T-cell (primary cell): ENCODE measurements at places on chromosomes 6 and 20. TPM values are rescaled to one million over a fixed set of nuclear protein-coding genes. Genes with fewer than 3 reads are reported as not detected.
A peak's percentile ranks its signal among the peaks of the same experiment; 100 is the strongest.

DNA sequence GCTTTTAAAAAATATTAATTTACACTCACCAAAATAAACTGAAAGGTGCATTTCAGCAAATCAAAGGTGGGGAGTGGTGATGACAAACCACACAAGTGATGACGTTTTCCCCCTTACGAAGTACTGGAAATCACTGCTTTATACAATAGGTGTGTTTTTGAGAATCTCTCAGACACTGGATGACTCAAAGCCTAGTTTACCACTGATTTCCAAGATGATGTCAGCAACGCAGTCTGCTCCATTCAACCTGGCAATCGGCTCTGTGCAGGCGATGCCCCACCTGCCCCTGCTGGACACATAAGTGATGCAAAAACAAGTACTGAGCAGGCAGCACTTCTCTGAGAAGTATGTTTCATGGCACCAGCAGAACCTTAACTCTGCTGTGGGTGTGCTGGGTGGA lies 114.4 kb downstream of the SOD2 start:
- H3K4me3 ChIP-seq = no peak overlapping the region
- H3K27ac ChIP-seq = no peak overlapping the region
- no peak for DNase-seq
- no peaks in the 10 kb centered on the region for H3K4me1 ChIP-seq
- no peaks in the 10 kb centered on the region for H3K36me3 ChIP-seq

The SNAI1 gene
- 1.3 TPM for total RNA-seq

GRCh38 chr6:38612143-38612965 lies 27.4 kb downstream of the BTBD9 start:
- H3K4me3 ChIP-seq = no peak overlapping the region
- H3K36me3 ChIP-seq = no peaks in the 10 kb centered on the region
- no peak for DNase-seq
- no peaks in the 10 kb centered on the region for H3K4me1 ChIP-seq
- H3K27ac ChIP-seq = no peak overlapping the region
- no peaks in the 10 kb centered on the region for H3K27me3 ChIP-seq

The KCNS1 gene
- not detected for total RNA-seq

DNA sequence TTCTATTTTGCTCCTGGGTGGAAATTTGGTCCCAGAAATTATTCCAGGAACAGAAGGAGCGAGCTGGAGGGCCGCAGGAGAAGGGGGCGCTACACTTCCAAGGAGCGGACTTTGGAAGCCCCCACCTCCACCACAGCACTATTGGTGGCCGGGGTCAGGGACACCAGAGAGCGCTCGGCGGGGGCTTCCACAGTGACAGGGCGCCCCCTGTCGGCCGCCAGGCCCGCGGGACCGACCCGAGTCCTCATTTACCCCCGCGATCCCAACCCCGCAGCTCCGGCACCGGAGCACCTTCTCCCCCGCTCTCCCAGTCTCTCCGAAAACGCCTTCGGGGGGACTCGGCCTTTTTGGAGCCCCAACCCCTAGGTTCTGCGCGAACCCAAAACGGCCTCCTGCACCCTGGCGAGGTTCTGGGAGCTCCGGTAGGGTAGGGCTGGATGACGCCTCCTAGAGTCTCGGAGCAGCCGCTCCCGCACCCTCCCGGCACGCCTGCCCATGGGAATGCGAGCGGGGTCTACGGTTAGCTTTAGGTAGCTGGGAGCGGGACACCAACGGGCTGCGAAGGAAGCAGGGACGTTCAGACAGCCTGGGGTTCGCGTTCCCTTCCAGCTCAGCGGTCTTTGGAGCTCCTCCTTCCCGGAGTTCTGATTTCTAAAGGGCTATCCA lies 2.4 kb upstream of the FOXA2 start:
- H3K4me1 ChIP-seq = no peaks in the 10 kb centered on the region
- no peak overlapping the region for H3K27ac ChIP-seq
- no peaks in the 10 kb centered on the region for H3K36me3 ChIP-seq
- peaks cover 24% of the 10 kb centered on the region for H3K27me3 ChIP-seq
- DNase-seq = no peak

- no peaks in the 10 kb centered on the region for H3K27me3 ChIP-seq
- no peak overlapping the region for H3K4me3 ChIP-seq
- DNase-seq = no peak
- no peak overlapping the region for H3K27ac ChIP-seq
- H3K4me1 ChIP-seq = peaks cover 61% of the 10 kb centered on the region
These were observed 23.6 kb downstream of the RREB1 start for GRCh38 chr6:7131390-7131789.

GRCh38 chr6:39280247-39280731 lies 33.9 kb downstream of the KCNK17 start:
- H3K36me3 ChIP-seq = no peaks in the 10 kb centered on the region
- H3K4me3 ChIP-seq = no peak overlapping the region
- no peaks in the 10 kb centered on the region for H3K4me1 ChIP-seq
- peaks cover 2% of the 10 kb centered on the region for H3K27me3 ChIP-seq
- H3K27ac ChIP-seq = no peak overlapping the region

DNA sequence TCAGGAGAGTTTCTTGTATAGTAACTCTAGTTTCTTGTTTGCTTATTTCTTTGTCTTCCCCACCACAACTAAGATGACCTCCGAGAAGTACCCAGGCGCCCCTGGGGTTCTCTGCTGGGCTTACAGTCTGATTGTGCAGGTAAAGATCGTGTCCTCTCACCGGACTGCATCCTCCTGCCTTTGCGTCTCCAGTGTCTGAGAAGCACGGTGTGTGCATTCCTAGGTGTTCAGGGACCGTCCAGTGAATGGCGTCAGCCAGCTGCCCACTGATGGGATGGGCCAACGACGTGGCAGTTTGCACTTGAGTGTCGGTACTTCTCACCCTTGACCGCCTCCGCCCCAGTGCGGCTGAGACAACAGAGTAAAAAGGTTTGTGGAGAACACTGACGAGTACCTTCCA lies 56.0 kb upstream of the NFATC2 start:
- no peak overlapping the region for H3K27ac ChIP-seq
- H3K36me3 ChIP-seq = no peaks in the 10 kb centered on the region
- H3K27me3 ChIP-seq = no peaks in the 10 kb centered on the region
- no peak overlapping the region for H3K4me3 ChIP-seq

The TRIM26 gene
- 57.2 TPM for total RNA-seq

The SLPI gene
- total RNA-seq = 1.7 TPM

GRCh38 chr6:35485402-35485877 lies 11.4 kb downstream of the TEAD3 start:
- H3K27me3 ChIP-seq = peaks cover 3% of the 10 kb centered on the region
- no peaks in the 10 kb centered on the region for H3K36me3 ChIP-seq
- no peaks in the 10 kb centered on the region for H3K4me1 ChIP-seq
- H3K4me3 ChIP-seq = no peak overlapping the region
- H3K27ac ChIP-seq = no peak overlapping the region

- no peak overlapping the region for H3K4me3 ChIP-seq
- DNase-seq = no peak
- H3K4me1 ChIP-seq = peaks cover 21% of the 10 kb centered on the region
- no peak overlapping the region for H3K27ac ChIP-seq
- no peaks in the 10 kb centered on the region for H3K36me3 ChIP-seq
These were observed 7.7 kb downstream of the SS18L1 start for GRCh38 chr20:62151225-62151624.

- no peaks in the 10 kb centered on the region for H3K27me3 ChIP-seq
- no peak overlapping the region for H3K27ac ChIP-seq
- peaks cover 23% of the 10 kb centered on the region for H3K36me3 ChIP-seq
- DNase-seq = no peak
- peaks cover 10% of the 10 kb centered on the region for H3K4me1 ChIP-seq
These were observed 2.1 kb downstream of the KIAA1586 start for GRCh38 chr6:57048577-57048976.

The GINS1 gene
- total RNA-seq = 1.2 TPM

- no peaks in the 10 kb centered on the region for H3K4me1 ChIP-seq
- H3K27ac ChIP-seq = no peak overlapping the region
- no peak overlapping the region for H3K4me3 ChIP-seq
These were observed 857.6 kb upstream of the SLC35B3 start for GRCh38 chr6:9292975-9293374.

DNA sequence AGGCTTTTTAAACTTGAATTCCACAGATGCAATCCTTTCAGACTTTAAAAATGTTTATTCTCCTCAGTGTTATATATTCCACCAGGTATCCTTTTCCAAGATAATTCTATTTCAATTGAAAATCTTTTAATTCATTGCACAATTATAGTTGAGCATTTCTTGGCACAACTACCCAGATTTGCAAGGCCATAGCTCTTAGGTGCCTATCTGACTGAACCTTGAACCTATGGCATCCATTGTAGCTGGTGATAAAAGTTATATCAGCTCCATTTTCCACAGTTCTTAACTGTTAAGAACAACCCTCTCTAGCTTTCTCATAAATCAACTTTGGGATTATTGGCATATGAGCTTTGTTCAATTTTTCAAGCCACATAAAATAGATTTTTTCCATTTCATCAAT lies 42.4 kb downstream of the PACRG start:
- no peak overlapping the region for H3K4me3 ChIP-seq
- H3K36me3 ChIP-seq = no peaks in the 10 kb centered on the region
- no peaks in the 10 kb centered on the region for H3K27me3 ChIP-seq

- H3K4me3 ChIP-seq = peak overlapping the region; percentile 88
- peaks cover 15% of the 10 kb centered on the region for H3K4me1 ChIP-seq
- peak overlapping the region; percentile 94 for H3K27ac ChIP-seq
- no peaks in the 10 kb centered on the region for H3K27me3 ChIP-seq
These were observed 1.4 kb downstream of the SENP6 start for GRCh38 chr6:75603106-75603420.

DNA sequence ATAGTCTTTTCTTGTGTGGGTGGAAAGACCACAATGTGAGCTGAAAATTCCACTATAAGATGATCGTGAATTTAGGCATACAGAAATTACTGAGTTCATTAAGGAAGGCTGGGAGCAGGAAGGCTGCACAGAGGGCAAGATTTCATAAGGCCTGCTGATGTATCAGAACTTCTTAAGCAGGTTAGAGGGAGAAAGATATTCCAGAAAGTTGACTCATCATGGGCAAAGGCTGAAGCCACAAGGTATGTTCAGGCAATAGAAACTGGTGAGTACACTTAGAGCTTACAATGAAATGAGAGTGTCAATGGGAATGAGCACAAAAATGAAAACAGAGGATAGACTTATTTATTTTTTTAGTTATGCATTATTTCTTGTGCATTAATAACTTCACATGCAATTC lies 618.6 kb downstream of the CBLN4 start:
- H3K27me3 ChIP-seq = no peaks in the 10 kb centered on the region
- H3K4me3 ChIP-seq = no peak overlapping the region
- H3K4me1 ChIP-seq = no peaks in the 10 kb centered on the region
- no peak overlapping the region for H3K27ac ChIP-seq
- no peaks in the 10 kb centered on the region for H3K36me3 ChIP-seq
- no peak for DNase-seq

- no peak overlapping the region for H3K27ac ChIP-seq
- no peak overlapping the region for H3K4me3 ChIP-seq
- no peaks in the 10 kb centered on the region for H3K36me3 ChIP-seq
- H3K4me1 ChIP-seq = no peaks in the 10 kb centered on the region
These were observed 75.8 kb downstream of the BCKDHB start for GRCh38 chr6:80182308-80182707.

GRCh38 chr6:82691997-82692396 lies 328.4 kb downstream of the TPBG start:
- no peak overlapping the region for H3K27ac ChIP-seq
- no peak overlapping the region for H3K4me3 ChIP-seq
- H3K4me1 ChIP-seq = no peaks in the 10 kb centered on the region
- no peaks in the 10 kb centered on the region for H3K36me3 ChIP-seq

- no peak for DNase-seq
- H3K27me3 ChIP-seq = no peaks in the 10 kb centered on the region
- H3K36me3 ChIP-seq = no peaks in the 10 kb centered on the region
- H3K4me1 ChIP-seq = no peaks in the 10 kb centered on the region
- no peak overlapping the region for H3K4me3 ChIP-seq
- no peak overlapping the region for H3K27ac ChIP-seq
These were observed 49.6 kb upstream of the PDE7B start for GRCh38 chr6:135801755-135802465.

DNA sequence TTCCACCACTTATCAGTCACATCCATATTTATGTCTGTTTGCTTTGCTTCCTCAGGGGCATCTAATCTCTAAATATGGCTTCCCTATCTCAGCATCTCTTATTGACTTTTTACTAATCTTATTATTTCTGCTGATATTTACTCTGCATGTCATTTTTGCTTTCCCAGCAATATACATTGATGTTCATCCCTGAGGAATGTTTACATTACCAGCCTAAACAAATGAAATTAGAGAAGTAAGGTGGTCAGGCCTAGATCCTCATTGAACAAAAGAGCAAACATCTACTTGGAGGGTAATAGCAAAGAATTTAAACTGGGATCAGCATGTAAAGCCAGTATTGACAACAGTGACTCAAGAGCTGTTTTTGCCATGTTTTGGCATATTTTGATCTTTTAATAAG lies 546.4 kb downstream of the MMUT start:
- no peaks in the 10 kb centered on the region for H3K36me3 ChIP-seq
- DNase-seq = no peak
- H3K27ac ChIP-seq = no peak overlapping the region
- no peak overlapping the region for H3K4me3 ChIP-seq
- no peaks in the 10 kb centered on the region for H3K27me3 ChIP-seq

GRCh38 chr6:147585256-147585655 lies 76.8 kb downstream of the SAMD5 start:
- H3K27me3 ChIP-seq = no peaks in the 10 kb centered on the region
- no peak overlapping the region for H3K4me3 ChIP-seq
- no peaks in the 10 kb centered on the region for H3K36me3 ChIP-seq
- H3K27ac ChIP-seq = no peak overlapping the region
- DNase-seq = no peak
- no peaks in the 10 kb centered on the region for H3K4me1 ChIP-seq

GRCh38 chr6:43978473-43979346 lies 148.5 kb downstream of the MRPL14 start:
- no peak overlapping the region for H3K4me3 ChIP-seq
- H3K27me3 ChIP-seq = no peaks in the 10 kb centered on the region
- H3K36me3 ChIP-seq = no peaks in the 10 kb centered on the region
- no peak overlapping the region for H3K27ac ChIP-seq
- no peak for DNase-seq

The DNAH8 gene
- total RNA-seq = 0.07 TPM

- no peak overlapping the region for H3K4me3 ChIP-seq
- H3K36me3 ChIP-seq = no peaks in the 10 kb centered on the region
- H3K27ac ChIP-seq = no peak overlapping the region
- H3K27me3 ChIP-seq = peaks cover 36% of the 10 kb centered on the region
- DNase-seq = no peak
These were observed 25.3 kb upstream of the CHRNA4 start for GRCh38 chr20:63386491-63386890.

- H3K36me3 ChIP-seq = no peaks in the 10 kb centered on the region
- DNase-seq = no peak
- H3K27me3 ChIP-seq = no peaks in the 10 kb centered on the region
- H3K4me3 ChIP-seq = no peak overlapping the region
- no peaks in the 10 kb centered on the region for H3K4me1 ChIP-seq
These were observed 180.0 kb downstream of the KIF16B start for GRCh38 chr20:16393297-16393696.

GRCh38 chr6:21582651-21583050 lies 10.9 kb upstream of the SOX4 start:
- H3K27me3 ChIP-seq = no peaks in the 10 kb centered on the region
- H3K27ac ChIP-seq = no peak overlapping the region
- no peak for DNase-seq
- no peak overlapping the region for H3K4me3 ChIP-seq
- no peaks in the 10 kb centered on the region for H3K36me3 ChIP-seq

GRCh38 chr6:110340392-110340965 lies 17.7 kb downstream of the METTL24 start:
- H3K27me3 ChIP-seq = no peaks in the 10 kb centered on the region
- H3K27ac ChIP-seq = no peak overlapping the region
- H3K4me1 ChIP-seq = no peaks in the 10 kb centered on the region

The BACH2 gene
- total RNA-seq = 96.7 TPM
